ENCODE measurements at places on chromosomes 6 and 20.

GRCh38 chr20:24018796-24019195 is 30.2 kb upstream of the GGTLC1 start:
- DNase-seq = no peak

- no peak for DNase-seq
Observed at GRCh38 chr6:423055-423798, 31.7 kb downstream of the IRF4 start.

DNA sequence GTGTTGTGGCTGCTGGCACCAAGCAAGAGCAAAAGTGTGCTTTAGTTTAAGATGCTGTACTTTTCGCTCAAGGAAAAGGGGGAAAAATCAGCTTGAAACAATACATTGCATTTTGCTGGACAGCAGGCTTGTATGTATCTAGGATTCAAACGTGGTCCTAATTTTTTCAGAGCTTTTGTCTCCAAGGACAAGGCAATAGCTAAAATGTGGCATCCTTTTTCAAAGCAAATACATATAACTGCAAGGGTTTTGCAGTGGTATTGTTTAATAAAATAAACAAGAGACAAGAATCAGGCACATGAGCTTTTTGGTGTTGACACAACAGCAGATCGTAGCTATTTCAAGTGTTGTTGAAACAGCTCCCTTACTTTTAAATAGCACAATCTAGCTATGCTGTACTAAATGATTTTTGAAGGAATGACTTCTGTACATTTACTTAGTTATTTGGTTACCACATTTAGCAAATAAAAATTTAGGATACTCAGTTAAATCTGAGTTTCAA is 137.0 kb upstream of the HEY2 start:
- no peak for DNase-seq

- no peak for DNase-seq
Observed at GRCh38 chr20:41068806-41069205, 40.2 kb downstream of the TOP1 start.

DNA sequence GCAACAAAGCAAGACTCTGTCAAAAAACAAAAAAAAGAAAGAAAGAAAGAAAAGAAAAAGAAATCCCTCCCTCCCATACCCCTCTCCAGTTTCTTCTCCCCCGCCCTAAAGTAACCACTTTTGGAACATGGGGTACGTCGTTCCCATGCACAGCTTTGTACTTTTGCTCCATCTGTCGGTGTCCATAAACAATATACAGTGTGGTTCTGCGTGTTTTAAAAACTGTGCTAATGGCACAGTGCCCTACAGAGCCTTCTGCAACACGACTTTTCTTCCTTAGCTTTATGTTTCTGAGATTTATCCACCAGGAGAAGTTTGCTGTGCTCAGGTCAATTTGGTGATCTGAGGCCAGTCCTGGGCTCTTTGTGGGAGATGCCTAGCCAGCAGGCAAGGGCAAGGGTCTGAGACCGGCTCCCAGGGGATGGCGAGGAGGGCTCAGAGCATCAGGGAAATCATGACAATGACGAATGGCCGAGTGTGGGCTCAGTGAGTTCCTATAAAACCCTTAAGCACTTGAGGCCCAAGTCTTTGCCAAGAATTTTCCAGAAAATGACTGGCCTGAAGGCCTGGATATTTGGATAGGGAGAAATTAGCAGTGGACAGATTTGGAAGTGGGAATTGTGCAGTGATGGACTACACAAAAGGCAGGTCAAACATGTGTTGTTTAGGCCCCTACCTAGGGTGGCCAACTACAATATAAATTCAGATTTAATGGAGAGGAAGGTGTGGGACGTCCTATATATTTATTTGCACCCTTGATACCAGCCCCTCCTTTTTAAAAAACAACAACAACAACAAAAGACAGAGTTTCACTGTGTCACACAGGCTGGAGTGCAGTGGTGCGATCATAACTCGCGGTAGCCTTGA is 1.9 kb upstream of the BCAS4 start:
- no peak for DNase-seq

- no peak for DNase-seq
Observed at GRCh38 chr20:31894980-31895675, 24.7 kb downstream of the TTLL9 start.

DNA sequence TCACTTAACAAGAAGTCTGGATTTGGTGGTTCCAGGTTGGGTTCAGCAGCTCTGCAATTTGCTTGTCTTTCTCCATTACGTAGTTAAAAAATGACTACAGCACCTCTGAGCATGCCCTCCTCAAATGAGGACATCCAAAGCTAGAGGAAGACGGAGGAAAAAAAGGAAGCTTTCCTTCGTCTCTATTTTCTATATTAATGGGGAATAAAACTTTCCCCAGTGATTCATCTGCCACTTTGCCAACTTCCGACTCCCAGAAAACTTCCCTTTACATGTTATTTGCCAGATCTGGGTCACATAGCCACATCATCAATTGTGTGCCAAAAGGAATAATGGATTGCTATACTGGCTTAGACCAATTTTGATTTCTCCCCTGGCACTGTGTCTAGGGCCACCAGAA is 69.5 kb downstream of the ZFAND3 start:
- DNase-seq = no peak

- DNase-seq = no peak
Observed at GRCh38 chr6:9126878-9127560, 691.7 kb upstream of the SLC35B3 start.

- DNase-seq = no peak
Observed at GRCh38 chr6:139940741-139941729, 566.6 kb upstream of the CITED2 start.

GRCh38 chr6:166586424-166587156 is at the start of gene RAMACL:
RAMACL (minus strand) TSS chr6:166586678; CDS start chr6:166586477, 201 bp downstream.
- no peak for DNase-seq

GRCh38 chr20:20399531-20400500 is 31.9 kb downstream of the INSM1 start:
- no peak for DNase-seq

- no peak for DNase-seq
Observed at GRCh38 chr6:113598786-113599185, 258.4 kb upstream of the MARCKS start.

Measured in activated naive CD8-positive, alpha-beta T cell treated with anti-CD3 and anti-CD28 coated beads, Interleukin-2, amount 50 U/mL, for 16 hours (primary cell).